Stimulated activated CD8-positive, alpha-beta memory T cell treated with anti-CD3 and anti-CD28 coated beads, Interleukin-4, amount 100 ng/mL, for 4 hours (primary cell): ENCODE measurements at places on chromosomes 2 and 18.

GRCh38 chr2:203400805-203401585, 72.8 kb downstream of the ABI2 start:
- DNase-seq: no peak

- DNase-seq: no peak
Measured at GRCh38 chr2:17543131-17543660, 2.7 kb downstream of the VSNL1 start.

GRCh38 chr2:64226611-64227010, 82.4 kb upstream of the PELI1 start:
- DNase-seq: no peak

- no peak for DNase-seq
Measured at GRCh38 chr2:217438821-217439220, 564.0 kb downstream of the TNS1 start.

DNA sequence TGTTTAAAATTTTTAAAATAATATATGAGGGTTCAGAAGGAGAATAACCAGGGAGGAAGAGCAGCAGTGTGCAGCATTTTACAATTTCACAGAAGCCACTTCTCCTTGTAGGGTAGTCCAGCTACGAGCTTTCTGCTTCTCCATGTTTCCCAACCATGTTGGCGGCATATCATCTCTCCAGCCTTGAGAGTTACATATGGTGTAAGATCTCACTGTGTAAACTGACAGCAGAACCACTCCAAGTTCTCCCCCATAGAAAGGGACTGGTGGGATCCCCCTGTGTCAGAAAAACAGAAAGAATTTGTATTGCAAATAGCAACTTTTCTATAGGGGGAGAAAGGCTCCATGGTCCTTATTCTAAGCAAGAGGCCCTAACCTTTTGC, 266.8 kb upstream of the ACVR2A start:
- no peak for DNase-seq

DNA sequence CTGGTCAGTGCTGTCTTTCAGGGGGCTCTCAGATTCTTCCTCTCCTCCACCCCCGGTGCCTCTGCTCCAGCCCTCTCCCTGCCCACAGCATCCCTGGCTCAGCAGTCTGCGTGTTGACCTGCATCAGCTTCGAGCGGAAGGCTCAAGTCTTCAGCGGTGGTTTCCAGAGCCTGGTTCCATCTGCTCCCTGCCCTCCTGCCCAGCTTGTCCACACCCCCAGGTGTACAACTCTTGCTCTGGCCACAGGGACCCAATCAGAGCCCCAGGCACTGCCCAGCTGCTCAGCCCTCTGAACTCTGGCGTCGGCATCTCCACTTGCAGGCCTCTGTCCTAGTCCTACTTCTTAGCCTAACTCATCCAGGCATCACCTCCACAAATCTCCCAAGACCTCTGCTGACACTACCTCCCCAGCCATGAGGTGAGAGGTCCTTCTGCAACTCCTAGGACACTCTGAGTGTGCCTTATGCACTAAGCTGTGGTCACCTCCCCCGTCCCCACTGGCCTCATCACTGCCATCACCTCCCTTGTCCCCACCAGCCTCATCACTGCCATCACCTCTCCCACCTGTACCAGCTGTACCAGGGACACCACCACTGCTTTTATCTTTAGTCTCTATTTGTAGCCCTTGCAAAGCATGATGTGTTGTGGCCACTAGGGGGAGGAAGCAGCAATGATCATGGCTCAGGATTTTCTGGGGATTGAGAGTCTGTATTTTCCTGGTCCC, 60.9 kb downstream of the EDAR start:
- DNase-seq: no peak

DNA sequence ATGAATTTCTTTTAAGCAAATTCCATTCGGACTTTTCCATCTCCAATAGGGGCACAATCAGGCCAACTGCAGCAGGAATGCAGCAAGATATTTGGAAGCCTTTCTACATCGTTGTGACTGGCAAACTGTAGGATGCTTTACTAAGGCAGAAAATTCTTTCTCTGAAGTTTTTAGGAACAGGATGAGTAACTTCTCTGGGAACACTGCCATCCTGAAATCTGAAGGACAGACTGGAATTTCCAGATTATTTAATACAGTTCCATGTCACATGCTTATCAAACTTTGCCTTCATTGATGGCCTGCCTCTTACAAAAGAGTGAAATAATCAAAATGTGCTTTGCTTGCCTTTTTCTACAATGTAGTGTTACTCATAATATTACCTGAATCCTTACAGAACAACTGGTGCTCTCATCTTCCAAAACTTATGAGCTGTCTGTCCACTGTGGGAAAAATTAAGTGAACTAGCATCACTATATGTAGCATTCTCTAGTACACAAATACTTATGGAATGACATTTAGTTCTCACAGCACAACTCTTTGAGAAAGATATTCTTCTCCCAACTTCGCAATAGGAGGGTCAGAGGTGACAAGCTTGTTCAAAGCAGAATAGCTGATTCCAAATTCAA, 32.0 kb upstream of the MAP2 start:
- DNase-seq: no peak

DNA sequence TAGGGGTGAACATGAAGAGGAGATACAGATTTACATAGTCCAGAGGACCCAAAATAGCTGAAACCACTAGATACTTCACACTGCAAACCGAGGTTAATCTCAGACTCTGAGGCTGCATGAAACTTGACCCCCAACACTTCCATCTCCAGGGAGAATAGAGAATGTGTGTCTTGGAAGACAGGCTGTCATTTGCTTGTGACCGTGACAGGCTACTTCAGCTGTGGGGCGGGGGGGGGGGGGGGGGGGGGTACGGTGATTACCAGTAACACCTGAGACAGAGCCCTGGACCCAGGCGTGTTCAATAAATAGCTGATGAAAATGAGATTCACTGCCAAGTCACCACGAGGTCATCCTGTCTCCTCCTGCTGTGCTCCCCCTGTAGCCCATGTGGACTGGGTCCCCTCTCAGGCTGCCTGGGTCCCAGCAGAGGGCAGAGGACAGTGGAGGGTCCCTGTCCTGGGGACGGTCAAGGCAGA, 5.7 kb upstream of the KLHL29 start:
- DNase-seq: no peak

- no peak for DNase-seq
Measured at GRCh38 chr18:10094154-10094553, 180.3 kb downstream of the VAPA start.

- DNase-seq: no peak
Measured at GRCh38 chr2:37586663-37587317, 84.7 kb downstream of the CDC42EP3 start.

- DNase-seq: no peak
Measured at GRCh38 chr18:51279367-51279984, 82.0 kb upstream of the MEX3C start.

DNA sequence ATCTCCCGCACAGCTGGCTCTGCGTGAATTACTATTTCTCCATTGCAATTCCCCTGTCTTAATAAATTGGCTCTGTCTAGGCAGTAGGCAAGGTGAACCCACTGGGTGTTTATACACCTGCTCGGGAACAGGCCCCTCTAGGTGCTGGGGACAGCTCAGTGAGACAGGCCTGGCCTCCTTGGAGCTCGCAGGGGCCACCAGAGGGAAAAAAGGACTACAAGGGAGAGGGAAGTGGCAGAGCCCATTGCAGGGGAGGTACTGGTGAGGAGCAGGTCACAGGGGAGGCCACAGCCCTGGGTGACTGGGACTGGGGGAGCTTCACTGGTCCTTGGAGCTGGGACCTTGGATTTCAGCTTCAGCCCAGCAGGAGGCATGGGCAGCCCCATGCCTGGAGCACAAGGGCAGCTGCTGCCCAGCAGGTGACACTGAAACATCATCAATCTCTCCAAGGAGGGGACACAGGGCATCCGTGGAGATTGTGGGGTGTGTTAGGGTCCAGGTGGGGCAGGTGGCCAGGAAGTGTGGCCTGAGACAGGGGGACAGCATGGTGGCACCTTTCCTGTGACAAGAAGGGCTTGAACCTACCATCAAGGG, 31.2 kb downstream of the NGEF start:
- no peak for DNase-seq

- no peak for DNase-seq
Measured at GRCh38 chr2:179657068-179657595, 204.3 kb downstream of the ZNF385B start.

DNA sequence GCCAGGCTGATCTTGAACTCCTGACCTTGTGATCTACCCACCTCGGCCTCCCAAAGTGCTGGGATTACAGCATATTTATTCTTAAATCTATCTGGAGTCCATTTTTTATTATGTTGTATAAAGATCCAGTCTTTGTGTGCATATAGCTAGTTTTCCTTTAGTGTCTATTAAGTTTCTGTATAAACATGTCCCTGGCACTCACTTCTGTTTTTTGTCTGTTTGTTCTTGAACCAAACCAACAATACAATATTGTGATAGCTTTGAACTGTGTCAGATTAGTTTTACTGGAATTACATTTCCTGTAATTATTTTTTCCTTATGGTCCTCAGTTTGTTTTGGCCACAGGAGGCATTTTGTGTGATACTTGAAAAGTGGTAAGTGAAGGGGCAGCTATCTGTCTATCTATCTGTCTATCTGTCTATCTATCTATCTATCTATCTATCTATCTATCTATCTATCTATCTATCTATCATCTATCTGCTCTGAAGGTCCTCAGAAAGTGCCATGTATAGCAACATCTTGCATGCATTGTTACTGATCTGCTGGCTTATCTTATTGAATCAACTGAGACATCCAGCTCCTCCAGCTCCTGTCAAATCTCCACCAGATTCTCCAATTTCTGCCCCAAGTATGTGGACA, 70.9 kb upstream of the ACVR1 start:
- no peak for DNase-seq

- no peak for DNase-seq
Measured at GRCh38 chr2:24950102-24950501, 21.7 kb downstream of the DNAJC27 start.

DNA sequence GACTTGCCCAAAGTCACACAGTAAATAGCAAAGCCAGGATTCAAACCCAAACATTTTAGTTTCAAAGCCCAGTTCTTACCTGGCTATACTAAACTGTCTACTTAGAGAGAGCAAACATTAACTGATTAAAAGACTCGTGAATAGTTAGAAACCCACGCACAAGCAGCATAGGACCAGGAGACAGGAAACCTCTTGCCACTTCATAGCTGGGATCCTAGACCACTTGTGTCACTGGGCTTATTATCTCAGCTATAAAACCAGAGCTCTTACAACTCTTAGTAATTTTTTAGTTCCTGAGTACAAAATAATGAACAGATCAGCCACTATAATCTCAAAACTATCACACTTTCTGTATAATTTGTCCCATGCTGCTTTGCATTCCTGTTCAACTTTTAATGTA, 2.4 kb upstream of the AAK1 start:
- no peak for DNase-seq

DNA sequence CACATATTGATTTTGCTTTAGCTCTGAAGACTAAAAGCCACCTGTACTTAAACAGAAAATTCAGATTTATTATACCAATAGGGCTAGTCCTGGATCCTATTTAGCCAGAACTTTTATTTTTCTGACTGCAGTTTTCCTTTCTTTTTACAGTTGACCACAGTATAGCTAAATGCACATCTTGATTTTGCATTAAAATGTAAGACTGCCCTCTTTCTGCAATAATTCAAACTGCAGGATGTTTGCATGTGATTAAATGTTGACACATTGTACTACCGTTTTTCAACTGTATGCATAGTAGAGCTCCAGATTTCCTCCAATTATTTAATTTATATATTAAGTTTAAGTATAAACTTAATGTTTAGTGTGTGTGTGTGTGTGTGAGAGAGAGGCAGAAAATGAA, 1262.9 kb downstream of the SUCLG1 start:
- no peak for DNase-seq

GRCh38 chr2:240252191-240252871, 111.9 kb upstream of the OTOS start:
- DNase-seq: no peak

- no peak for DNase-seq
Measured at GRCh38 chr2:181142514-181142913, 162.1 kb downstream of the UBE2E3 start.

GRCh38 chr2:24359129-24360049, 947 bp downstream of the ITSN2 start:
- DNase-seq: no peak

- DNase-seq: no peak
Measured at GRCh38 chr18:22521026-22521707, 103.5 kb upstream of the CTAGE1 start.

DNA sequence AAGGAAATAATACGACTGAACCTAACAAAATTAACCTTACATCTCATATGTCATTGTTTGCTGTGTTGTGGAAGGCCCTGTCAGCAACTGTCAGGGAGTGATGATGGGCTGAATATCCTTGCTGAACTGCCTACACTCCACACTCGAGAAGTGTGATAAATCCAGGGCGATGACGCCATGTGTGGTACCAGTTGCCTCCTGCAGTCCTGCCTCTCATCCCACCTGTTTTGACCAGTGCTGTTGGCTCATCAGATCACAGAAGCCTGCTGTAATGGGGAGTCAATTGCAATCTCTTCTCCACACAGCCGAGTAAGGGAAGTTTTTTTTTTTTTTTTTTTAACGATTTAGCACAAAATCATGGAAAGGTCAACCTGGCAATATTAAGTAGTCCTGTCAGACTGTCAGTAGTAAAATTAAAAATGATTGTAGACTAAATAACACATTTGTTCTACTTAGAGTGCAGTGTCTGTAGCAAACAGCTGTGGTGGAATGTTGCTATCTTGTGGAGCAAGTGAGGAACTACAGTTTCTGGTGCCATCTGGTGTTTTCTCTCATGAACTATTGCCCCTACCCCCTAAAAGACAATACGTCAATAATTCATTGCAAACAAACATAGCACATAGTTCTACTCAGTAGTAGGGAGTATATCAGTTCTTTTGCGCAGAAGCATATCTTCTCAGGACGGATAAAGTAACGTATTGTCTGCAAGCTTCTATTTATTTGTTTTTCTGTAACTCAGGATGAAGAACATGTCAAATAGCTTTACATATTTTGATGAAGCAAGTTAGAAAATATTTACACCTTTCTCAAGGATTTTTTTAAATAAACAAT, 347.6 kb downstream of the CTNNA2 start:
- DNase-seq: no peak

DNA sequence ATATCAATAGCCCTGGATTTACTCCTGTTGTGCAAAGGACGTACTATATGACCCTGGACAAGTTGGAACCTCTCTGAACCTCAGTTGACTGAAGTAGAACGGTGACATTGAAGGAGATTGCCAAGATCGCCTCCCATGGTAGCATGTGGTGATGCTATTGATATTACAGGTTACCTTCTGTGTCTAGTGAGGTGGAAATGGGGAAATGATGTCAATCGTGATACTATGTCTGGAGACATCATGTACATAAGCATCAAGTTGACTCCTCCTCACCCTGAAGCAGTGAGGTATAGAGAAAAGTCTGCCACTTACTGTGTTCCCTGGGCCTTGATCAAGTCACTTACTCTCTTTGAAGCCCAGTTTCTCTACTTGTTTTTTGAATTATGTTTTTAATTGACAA, 93.9 kb downstream of the KLF7 start:
- no peak for DNase-seq

DNA sequence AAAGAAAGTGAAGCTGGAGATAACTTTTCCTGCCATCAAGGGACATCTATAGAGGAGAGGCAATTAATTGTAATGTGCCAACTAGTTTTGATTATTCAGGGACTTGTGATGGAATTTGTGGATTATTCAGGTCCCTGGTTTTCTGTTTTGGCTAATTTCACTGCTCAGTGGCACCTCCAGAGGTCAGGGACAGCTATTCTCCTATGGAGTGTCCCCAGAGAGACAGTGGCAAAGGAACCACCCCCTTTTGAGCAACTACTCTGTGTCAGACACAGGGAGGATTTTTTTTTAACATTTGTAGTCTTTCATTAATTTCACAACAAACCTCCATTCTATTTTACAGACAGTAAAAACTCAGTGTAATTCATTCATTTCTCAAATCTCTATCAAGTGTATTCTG, 206.0 kb upstream of the SPRED2 start:
- no peak for DNase-seq
